IPS DF 6.9 (cell line): ENCODE measurements at places on chromosomes 12 and 14.
A peak's percentile ranks its signal among the peaks of the same experiment; 100 is the strongest.

DNA sequence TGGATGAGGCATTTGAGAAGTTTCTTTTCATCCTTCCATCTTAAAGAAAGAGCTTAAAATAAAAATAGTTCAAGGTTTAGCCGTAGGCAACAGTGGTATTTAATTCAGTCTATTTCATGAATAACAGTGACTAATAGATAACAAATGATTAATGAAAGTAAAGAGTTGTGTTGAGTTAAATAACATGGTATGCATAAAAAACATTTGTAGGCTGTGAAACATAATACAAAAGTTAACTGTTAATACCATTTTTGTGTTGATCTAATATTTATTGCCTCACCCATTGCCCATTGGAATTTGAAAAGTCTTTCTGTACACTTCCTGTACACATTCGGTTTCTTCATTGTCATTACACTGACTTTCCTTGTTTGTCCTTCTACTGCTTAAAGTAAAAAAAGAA lies 108.6 kb upstream of the PDE3A start:
- H3K4me1 ChIP-seq, result peaks cover 1% of the 10 kb centered on the region; the same call in 1 of the 2 replicates
- no peaks in the 10 kb centered on the region for H3K36me3 ChIP-seq
- no peak overlapping the region for H3K27ac ChIP-seq

DNA sequence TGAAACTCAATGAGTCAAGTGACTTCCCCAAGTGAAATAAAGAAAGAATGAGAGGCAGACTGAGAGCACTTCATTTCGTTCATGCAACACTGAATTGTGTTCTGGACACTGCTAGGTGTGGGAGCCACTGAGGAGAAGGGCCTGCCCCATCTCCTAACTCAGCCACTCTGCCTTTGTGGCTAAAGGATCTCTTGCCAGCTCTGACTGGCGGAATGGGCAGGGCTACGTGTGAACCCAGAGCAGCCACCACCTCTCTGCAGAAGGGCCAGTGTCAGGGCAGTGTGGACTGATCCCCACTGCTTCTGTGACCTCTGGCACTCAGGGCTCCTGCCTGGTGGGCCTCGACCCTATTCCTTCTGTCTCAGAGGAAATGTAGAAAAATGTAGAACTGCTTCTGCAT lies 46.5 kb upstream of the GZMB start:
- no peak overlapping the region for H3K27ac ChIP-seq
- no peak overlapping the region for H3K4me3 ChIP-seq
- H3K4me1 ChIP-seq, result no peaks in the 10 kb centered on the region
- H3K27me3 ChIP-seq, result no peaks in the 10 kb centered on the region; the same call in 1 of the 2 replicates
- no peaks in the 10 kb centered on the region for H3K36me3 ChIP-seq

DNA sequence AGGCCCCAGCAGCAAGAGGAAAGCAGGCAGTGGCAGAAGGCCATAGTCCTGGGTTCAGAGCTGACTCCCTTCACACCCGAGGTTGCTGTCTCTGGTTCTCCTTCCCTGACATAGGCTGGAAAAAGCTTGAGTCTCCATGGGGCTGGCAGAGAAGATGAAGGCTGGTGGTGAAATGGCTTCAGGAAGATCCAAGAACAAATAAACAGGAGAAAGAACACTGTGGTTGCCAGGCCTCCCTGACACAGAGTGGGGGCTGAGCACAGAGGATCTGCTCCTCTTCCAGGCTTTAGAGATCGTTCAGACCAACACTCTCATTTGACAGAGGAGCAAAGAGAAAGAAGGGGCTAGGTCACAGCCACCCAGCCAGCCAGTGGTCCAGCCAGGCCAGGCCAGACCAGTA lies 14.3 kb downstream of the HDAC7 start:
- no peak overlapping the region for H3K4me3 ChIP-seq
- DNase-seq, result no peak
- no peaks in the 10 kb centered on the region for H3K36me3 ChIP-seq
- H3K27me3 ChIP-seq, result no peaks in the 10 kb centered on the region
- no peak overlapping the region for H3K27ac ChIP-seq

- no peak overlapping the region for H3K27ac ChIP-seq
- DNase-seq, result no peak
- H3K27me3 ChIP-seq, result no peaks in the 10 kb centered on the region
- H3K4me1 ChIP-seq, result no peaks in the 10 kb centered on the region
- H3K4me3 ChIP-seq, result no peak overlapping the region
Measured at GRCh38 chr12:51403681-51404136, 12.5 kb upstream of the GALNT6 start.

GRCh38 chr12:19003987-19004619 lies 125.4 kb upstream of the PLEKHA5 start:
- DNase-seq, result peak; percentile 35
- peak overlapping the region; percentile 80 for H3K27ac ChIP-seq
- peaks cover 8% of the 10 kb centered on the region; the same call in 1 of the 2 replicates for H3K4me1 ChIP-seq
- H3K27me3 ChIP-seq, result no peaks in the 10 kb centered on the region

- H3K4me1 ChIP-seq, result no peaks in the 10 kb centered on the region
- H3K4me3 ChIP-seq, result no peak overlapping the region
- H3K27me3 ChIP-seq, result no peaks in the 10 kb centered on the region
- DNase-seq, result no peak
- H3K36me3 ChIP-seq, result peaks cover 11% of the 10 kb centered on the region
Measured at GRCh38 chr12:55899082-55899481, 28.6 kb downstream of the PYM1 start.

DNA sequence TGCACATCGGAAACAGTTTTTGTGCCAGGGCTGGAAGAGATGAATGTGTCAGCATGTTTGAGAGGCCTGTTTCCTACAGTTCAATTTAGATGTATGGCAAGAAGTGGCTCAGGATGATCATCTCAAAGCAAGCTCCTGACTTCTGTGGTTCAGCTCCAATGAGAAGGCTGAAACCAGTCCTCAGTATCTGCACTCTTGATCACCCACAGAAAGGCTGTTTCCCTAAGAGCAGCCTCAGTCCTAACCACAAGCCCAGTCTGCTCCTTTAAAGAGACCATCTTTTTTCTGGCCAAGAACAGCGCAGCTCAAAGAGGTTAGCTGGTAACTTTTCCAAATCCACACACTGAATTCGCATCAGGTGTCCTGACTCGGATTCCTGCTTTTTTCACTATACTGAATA lies 19.2 kb downstream of the CSRP2 start:
- DNase-seq, result no peak
- no peak overlapping the region for H3K4me3 ChIP-seq
- peaks cover 8% of the 10 kb centered on the region; the same call in 1 of the 2 replicates for H3K36me3 ChIP-seq
- no peaks in the 10 kb centered on the region for H3K27me3 ChIP-seq
- H3K4me1 ChIP-seq, result no peaks in the 10 kb centered on the region

- H3K27ac ChIP-seq, result no peak overlapping the region
Measured at GRCh38 chr14:54683882-54684794, 117.2 kb downstream of the SAMD4A start.

DNA sequence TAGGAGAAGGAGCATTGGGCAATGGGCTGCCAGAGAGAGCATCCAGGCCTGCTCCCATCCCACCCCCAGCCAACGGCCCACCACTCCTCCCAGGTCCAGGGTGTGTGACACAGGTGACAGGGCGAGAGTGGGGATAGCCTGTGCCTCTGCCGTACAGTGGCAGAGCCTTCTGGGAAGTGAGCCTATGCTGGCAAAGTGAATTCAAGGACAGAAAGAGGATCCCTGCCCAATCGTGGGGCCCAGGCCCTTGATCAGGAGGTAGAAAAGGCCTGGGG lies 553 bp upstream of the KRT79 start:
- DNase-seq, result no peak
- no peaks in the 10 kb centered on the region for H3K36me3 ChIP-seq
- H3K4me1 ChIP-seq, result no peaks in the 10 kb centered on the region
- no peaks in the 10 kb centered on the region for H3K27me3 ChIP-seq
- no peak overlapping the region for H3K4me3 ChIP-seq

DNA sequence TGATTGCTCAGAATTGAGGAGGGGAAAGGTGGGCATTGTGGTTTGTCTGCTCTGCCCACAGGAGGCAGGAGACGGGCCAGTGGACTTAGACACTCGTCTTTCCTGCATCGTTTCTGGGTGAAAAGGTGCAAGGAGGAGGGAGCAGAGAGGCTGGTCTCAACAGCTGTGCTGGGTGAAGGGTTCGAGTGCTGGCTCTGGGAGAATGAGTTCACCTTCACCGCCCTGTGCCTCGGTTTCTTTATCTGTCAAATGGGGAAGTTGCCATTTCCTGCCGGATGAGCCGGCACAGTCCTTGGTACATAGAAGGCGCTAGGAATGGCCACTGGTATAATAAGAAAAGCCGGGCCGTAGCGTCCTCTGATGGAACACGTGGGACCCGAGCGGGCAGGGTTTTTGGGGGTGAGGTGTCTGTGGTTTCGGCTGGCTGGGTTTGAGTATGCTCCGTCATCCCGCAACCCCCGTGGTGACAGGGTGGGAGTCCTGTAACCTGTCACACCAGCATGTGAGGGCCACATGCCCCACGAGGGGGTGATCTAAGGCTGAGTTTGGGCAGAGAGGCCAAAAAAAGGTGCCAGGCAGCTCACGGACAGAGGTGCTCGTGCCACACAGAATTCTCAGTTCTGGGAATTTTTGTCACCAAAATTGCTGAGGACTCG lies 7.3 kb downstream of the BCL7A start:
- no peak overlapping the region for H3K4me3 ChIP-seq
- H3K27ac ChIP-seq, result no peak overlapping the region
- no peaks in the 10 kb centered on the region for H3K27me3 ChIP-seq
- H3K36me3 ChIP-seq, result no peaks in the 10 kb centered on the region
